Caco-2 (cell line): ENCODE measurements at places on chromosomes 1 and 21. TPM values are rescaled to one million over a fixed set of nuclear protein-coding genes. Genes with fewer than 3 reads are reported as not detected.

The CD1B gene
- total RNA-seq = not detected in 2 replicates

DNA sequence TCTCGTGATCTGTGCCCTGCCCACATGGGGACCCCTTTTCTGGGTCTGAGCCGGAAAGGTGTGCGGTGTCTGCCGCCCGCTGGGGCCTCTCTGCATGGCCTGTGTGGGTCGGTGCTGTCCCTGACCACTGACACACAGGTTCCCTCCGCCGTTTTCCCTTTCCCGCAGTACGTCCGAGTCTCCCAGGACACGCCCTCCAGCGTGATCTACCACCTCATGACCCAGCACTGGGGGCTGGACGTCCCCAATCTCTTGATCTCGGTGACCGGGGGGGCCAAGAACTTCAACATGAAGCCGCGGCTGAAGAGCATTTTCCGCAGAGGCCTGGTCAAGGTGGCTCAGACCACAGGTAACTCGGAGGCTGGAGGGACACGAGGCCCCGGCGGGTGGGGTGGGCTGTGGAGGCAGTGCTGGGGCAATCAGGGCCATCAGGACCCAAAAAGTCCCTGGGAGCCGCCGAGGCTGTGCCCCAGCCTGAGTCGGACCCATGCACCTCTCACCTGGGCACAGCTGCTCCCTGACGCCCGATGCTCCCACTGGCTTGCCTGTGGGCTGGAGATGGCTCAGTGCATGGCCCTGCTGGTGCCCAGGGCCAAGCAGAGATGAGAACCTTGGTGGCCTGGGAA is 13.3 kb downstream of the TRPM2 start:
- no peak overlapping the region for H3K4me3 ChIP-seq
- no peak overlapping the region for H3K27ac ChIP-seq
- DNase-seq = no peak
- peaks cover 8% of the 10 kb centered on the region; the same call in 1 of the 2 replicates for H3K4me1 ChIP-seq
- H3K27me3 ChIP-seq = no peaks in the 10 kb centered on the region

The CIART gene
- 2.6 and 3.2 TPM in 2 replicates for total RNA-seq

DNA sequence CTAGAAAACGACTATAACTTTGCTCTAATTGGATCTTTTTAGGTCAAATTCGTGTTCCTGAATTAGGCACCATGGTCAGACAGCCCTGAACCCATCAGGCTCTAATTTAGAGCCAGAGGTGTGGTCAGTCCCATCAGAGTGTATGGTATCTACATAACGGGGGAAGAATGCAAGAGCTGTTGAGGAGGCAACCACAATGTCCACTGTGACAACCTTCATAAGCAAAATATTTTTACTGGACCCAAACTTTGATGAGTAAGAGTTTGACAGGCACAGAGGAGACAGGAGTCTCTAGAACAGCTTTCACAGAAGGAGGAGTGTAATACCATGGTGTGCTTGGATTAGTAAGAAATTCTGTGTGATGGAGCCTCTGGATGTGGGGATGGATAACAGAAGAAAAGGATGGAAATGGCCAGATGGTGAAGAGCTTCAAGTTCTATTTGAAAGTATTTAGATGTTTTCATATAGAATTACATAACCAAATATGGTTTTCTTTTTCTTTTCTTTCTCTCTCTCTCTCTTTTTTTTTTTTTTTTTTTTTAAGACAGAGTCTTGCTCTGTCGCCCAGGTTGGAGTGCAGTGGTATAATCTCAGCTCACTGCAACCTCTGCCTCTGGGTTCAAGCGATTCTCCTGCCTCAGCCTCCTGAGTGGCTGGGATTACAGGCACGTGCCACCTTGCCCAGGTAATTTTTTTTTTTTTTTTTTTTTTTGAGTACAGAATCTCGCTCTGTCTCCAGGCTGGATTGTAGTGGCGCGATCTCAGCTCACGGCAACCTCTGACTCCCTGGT is 24.9 kb downstream of the UBE2U start:
- DNase-seq = no peak
- no peak overlapping the region for H3K27ac ChIP-seq
- no peak overlapping the region for H3K4me3 ChIP-seq
- H3K36me3 ChIP-seq = no peaks in the 10 kb centered on the region
- no peaks in the 10 kb centered on the region for H3K27me3 ChIP-seq
